ENCODE measurements at places on chromosomes 4 and X. TPM values are rescaled to one million over a fixed set of nuclear protein-coding genes. Genes with fewer than 3 reads are reported as not detected.
A peak's percentile ranks its signal among the peaks of the same experiment; 100 is the strongest.

Gene EFHC2
- total RNA-seq, result 2.3 TPM

Gene DUSP21
- not detected for total RNA-seq

Gene C4orf36
- 2.1 TPM for total RNA-seq

Gene SORBS2
- 103 TPM for total RNA-seq

- no peak for DNase-seq
Observed at GRCh38 chr4:137226221-137226620, 306.1 kb downstream of the PCDH18 start.

DNA sequence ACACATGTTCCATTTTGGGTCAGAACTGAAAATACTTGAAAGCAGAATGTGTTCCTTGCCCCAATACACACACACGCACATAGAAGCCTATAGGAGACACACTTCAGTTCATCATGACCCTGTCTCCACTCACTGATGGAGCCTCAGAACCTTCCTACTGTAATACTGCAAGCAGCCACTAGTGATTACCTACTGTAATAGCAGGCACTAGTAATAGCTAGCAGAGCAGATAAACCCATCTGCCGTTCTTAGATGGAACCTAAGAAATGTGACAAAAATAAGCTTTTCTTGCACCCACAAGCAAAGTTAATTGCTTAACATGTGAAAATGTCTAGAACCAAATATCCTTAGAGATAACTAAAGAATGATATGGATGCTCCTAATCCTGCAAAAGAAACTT is 13.6 kb downstream of the AMTN start:
- DNase-seq, result no peak

- DNase-seq, result no peak
Observed at GRCh38 chr4:1723131-1723801, 1.9 kb downstream of the TACC3 start.

DNA sequence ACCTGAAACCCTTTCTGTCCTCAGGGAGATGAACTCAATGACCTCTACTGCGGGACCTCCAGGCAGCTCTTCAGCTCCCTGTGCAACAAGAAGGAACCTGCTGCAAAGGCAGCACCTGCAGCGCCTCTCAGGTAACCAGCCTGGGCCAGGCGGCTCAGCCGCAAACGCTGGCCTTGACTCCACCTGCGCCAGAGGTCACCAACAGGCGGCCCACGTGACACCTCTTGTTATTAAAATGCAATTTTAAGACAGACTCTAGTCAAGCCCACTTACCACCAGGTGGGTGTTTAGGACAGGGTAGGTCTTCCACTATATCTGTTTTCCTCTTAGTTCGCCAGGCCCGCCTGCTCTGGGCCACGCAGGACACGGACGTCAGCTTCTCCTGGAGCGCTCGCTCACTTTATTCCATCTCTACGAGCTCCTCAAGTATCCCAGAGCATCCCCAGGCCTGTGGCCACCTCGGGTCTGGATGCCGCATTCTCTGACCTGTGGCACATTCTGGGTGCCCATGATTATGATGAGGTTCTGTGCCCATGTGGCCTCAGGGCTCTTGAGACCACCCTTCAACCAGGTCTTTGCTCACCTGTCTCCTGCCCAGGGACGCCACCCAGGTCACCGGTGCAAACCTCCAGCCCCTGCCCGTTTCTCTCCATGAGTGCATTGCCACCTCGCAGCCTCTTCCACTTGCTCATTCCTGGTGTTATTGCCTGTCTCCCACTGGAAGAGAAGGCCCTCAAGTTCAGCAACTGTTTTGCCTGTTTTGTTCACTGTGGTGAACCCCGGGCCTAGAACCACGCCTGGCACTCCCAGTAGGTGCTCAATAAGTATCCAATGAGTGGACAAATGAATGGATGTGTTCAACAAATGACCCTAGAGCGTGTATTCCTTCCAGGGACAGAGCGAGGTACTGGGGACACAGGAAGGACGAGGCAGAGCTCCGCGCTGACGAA is 32.8 kb upstream of the JAKMIP1 start:
- DNase-seq, result peak; percentile 25

GRCh38 chr4:147862043-147862692 is 130.3 kb downstream of the ARHGAP10 start:
- DNase-seq, result no peak

- DNase-seq, result no peak
Observed at GRCh38 chrX:44785652-44786051, 58.2 kb upstream of the DUSP21 start.

DNA sequence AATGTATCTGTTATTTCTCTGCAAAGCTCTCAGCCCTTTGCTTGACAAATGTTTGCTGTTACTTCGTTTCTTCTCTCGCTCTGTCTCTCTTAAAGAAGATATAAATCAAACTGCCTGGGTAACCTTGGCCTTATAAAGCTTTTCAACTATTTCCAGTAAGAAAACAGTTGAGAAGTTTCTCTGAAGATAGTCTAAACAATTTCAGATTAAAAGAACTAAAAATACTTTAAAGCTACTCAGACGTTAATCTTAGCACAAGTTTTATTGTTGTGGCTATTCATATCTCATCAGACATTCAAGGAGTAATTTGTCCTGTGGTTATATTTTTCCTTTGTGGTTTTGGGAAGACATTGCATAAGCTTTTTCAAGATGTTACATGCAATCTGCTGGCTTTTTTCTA is 22.6 kb downstream of the HOPX start:
- DNase-seq, result no peak

- DNase-seq, result no peak
Observed at GRCh38 chr4:1738410-1738809, 17.1 kb downstream of the TACC3 start.

- peak; percentile 76 for DNase-seq
Observed at GRCh38 chr4:985123-985830, 1.6 kb upstream of the IDUA start.

GRCh38 chr4:32700838-32701237 is 1980.7 kb downstream of the PCDH7 start:
- no peak for DNase-seq

DNA sequence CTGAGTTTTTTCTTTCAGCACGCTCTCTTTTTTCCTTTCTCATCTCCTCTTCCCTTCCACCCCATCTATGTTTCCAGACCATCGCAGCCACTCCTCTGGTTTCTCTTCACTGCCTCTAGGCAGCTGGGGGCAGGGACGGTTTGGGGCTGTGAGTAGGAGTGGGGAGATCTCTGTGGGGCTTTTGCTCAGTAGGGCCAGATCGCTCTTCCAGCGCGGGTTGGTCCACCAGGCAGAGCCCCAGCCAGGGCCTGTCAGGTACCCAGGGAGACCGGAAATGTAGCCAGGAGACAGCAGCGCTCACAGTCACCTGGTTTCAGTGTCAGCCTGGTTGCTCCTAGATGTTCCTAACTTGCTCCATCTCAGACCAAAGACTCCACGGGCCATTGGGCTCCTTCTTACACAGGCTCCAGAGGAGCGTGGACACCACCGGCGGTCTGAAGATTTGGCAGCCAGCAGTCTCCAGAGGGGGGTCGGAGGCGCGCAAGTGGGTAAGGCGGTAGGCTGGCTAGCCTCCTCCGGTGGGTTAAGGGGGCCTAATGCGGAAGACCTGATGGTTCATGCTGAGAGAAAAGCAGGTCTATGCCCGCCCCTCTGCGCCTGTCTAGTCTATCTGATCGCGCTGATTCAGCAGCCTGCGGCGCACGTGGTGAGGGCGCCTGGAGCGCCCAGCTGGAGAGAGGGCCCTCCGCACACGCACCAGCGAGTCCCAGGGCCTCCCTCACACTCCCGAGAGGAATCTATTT is 1.8 kb downstream of the FGF5 start:
- DNase-seq, result no peak

DNA sequence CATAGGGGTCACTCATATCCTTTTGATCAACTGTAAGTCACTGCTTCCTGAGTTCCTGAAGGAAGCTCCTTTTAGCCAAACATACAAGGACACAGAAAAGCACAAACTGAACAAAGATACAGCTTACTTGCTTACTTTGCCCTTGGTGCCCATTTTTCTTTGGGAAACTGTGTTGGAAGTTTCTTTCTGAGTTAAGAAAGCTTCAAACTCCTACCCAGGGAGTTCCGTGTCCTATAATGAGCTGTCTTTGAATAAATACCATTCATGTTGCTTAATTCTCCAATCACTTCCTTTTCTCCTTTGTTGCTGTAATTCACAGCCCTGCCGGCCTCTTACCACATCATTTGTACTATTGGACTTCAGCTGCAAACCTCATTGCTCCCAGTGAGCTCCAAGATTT is at the start of gene ADH4:
ADH4 (minus strand) TSS at position 228 of the 400 bp plus-strand sequence; CDS start at position 153, 75 bp downstream.
- DNase-seq, result no peak
